RPMI8226 (cell line): ENCODE measurements at places on chromosomes 12 and 14.

GRCh38 chr14:89466484-89466883, 49.5 kb upstream of the FOXN3 start:
- DNase-seq, result no peak

DNA sequence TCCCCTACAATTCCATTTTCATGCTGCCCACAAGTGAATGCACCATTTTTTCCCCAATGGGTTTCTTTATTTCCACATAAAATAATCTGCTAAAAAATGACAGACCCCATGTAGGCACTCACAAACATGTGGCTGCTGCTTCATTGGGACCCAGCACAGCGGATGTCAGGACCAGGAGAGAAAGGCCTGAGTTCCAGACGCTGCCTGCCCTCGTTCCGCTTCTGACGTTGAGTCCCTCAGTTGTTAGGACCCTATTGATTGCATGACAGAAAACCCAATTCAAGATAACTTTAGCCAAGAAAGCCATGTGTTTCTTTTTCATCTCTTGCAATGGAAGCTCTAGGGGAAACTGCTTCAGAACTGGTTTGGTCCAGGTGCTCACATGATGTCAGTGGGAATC, 34.6 kb downstream of the ADGRD1 start:
- DNase-seq, result no peak

GRCh38 chr14:68318828-68319227, 474.0 kb downstream of the ZFP36L1 start:
- DNase-seq, result no peak

GRCh38 chr14:42222924-42223471, 616.3 kb downstream of the LRFN5 start:
- peak; percentile 82 for DNase-seq

- DNase-seq, result no peak
These were observed 80.9 kb upstream of the TRAF3 start for GRCh38 chr14:102696332-102696731.
